A549 (cell line): ENCODE measurements at places on chromosomes 13 and 19. TPM values are rescaled to one million over a fixed set of nuclear protein-coding genes. Genes with fewer than 3 reads are reported as not detected.

GRCh38 chr13:29810898-29811297 is 39.5 kb downstream of the UBL3 start:
- no peak for DNase-seq

DNA sequence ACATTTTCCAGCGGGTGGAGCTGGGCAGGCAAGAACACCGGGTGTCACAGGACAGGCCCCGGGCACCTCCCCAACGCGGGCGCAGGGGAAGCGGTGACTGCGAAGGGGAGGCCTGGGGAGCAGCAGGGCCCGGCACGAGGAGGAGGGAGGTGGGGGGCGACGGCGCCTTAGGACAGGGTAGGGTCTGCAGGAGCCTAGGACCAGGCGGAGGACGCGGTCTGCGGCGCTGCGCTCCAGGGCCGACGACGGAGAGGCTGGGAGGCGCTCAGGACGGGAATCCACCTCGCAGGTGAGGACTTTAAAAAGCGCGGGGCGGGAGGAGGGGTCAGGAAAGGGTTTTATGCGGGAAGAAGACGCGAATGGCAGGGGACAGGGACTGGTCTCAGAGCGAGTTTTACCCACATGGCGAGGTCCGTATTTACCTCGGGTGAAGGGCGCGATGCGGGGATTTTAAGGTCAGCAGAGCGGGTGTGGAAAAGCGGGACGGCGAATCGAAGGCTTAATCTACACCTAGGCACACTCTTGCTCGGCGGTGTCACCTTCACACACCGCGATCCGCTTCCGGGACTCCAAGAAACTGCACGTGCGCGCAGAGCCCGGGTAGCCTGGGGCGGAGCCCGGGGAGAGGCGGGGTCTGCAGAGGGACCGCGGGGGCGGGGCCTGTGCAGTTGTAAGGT is 13.5 kb downstream of the ERVV-2 start:
- DNase-seq: no peak

DNA sequence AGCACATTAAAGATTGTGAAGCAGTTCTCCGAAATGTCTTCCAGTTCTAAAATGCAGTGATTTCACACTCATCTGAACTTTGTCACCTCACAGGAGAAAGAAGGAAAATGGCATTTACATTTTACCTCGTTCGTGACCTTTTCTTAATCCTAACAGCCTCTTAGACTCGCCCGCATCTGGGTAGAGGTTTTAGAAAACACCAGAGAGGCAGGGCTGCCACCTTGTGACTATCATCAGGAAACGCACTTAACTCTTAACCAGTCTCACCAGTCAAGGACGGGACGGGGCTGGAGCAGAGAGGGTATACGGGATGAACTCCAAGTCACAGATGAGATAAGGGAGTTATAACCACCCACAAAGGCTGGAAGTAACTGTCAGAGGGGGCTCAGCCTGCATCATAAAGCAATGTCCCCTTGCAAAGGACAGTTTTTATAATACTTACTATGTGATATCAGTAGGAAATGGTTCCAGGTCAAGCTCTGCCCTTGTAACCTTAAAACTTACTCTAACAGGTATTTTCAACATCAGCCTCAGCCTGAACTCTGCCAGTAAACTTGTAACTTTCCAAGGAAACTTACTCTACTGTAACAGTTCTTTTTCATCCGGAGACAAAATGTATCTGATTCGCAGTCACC is 8.6 kb upstream of the CEACAM6 start:
- DNase-seq: peak; percentile 84

The SOX1 gene
- not detected in 3 replicates for polyA plus RNA-seq

DNA sequence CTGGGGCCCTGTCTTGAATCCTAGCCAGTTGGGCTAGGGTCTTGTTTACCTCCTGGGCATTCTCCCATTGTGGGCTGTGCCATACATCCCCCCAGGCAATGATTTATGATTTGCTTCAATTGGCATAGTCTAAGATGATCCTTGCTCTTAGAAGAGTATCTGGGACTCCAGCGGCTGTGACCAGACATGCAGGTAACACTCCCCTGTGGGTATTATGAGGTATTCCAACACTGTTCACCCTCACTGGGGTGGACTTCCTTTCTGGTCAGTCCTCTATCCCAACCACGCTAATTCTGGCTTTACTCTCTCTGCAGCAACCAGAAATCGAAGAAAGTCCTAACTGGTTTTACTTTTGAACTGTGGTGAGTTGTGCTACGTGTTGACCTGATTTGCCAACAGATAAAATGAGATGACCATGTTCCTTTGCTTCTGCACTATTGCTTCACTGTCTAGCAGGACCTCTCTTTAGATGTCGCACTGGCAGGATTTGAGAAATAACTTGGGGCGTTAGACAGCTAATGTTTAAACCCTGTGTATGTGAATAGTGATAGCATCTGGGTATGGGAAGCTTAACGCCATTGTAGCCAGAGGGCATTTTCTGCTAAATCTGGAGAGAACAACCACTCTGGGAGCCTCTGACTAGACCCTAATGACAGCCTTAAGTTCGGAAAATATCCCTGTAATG is 6.7 kb upstream of the LRCH1 start:
- no peak for DNase-seq

GRCh38 chr13:50592412-50593155 is 250.9 kb downstream of the DLEU7 start:
- no peak for DNase-seq

The ZNF28 gene
- polyA plus RNA-seq: 0.76 to 1.3 TPM (median 1.3 TPM) in 3 replicates

GRCh38 chr13:41622432-41623429 is 165.4 kb downstream of the RGCC start:
- DNase-seq: no peak

The NAPSA gene
- polyA plus RNA-seq: 1.5 to 2.0 TPM (median 1.7 TPM) in 3 replicates

DNA sequence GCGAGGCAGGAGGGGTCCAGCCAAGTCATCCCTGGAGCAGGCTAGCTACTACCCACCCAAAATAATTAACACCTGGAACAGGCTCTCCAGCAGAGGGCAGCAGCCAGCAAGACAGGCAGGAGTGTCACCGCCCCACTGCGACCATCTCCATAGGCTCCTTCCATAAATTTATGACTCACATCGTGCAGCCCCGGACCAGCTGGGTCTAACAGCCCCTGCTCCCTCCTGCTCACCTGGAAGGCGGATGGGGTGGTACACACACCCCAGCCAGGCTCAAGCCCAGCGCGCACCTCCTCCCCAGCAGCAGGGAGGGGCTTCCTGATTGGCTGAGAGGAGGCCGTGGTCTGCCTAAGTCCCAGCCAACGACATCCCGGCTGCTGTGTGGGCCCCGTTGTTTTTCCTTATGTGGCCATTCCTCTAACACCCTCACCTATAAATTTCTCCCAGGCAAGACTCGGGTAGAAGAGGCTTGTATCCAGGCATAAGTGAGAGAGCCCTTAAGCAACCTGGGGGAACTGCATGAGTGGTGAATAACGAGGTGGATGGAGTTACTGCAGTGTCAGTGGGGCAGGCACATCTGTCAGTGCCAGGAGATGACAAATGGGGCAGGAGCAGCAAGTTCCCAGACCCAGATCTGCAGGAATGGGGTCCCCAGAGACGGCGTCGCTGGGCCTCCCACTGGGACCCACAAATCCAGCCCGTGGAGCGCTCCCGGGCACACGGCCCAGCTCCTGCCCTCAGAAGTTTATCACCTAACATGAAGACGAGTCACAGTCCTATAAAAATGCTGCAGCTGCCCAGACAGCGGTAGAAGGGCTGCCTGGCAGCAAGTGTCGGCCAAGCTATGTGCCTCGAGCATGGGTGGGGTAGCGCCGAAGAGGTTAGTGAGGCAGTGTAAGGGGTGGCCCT is 43.1 kb downstream of the CEBPG start:
- peak; percentile 84 for DNase-seq

DNA sequence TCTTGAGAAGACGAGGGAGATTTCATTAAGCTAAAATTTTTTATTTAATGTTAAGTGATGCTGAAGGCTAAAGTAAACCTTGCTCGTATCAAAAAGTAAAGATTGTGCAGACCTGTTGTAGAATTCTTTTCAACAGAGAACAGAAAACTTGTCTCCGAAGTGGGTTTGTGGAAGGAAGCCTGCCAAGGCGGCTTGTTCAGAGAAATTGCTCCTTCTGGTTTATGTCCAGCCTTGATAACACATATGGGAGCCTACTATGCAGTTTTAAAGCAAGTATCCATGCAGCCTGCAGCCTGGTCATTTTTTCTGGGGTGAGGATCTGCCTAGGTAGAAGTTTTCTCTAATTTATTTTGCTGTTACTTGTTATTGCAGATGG is 1.4 kb downstream of the MLNR start:
- no peak for DNase-seq

The PSG11 gene
- not detected in 3 replicates for polyA plus RNA-seq

DNA sequence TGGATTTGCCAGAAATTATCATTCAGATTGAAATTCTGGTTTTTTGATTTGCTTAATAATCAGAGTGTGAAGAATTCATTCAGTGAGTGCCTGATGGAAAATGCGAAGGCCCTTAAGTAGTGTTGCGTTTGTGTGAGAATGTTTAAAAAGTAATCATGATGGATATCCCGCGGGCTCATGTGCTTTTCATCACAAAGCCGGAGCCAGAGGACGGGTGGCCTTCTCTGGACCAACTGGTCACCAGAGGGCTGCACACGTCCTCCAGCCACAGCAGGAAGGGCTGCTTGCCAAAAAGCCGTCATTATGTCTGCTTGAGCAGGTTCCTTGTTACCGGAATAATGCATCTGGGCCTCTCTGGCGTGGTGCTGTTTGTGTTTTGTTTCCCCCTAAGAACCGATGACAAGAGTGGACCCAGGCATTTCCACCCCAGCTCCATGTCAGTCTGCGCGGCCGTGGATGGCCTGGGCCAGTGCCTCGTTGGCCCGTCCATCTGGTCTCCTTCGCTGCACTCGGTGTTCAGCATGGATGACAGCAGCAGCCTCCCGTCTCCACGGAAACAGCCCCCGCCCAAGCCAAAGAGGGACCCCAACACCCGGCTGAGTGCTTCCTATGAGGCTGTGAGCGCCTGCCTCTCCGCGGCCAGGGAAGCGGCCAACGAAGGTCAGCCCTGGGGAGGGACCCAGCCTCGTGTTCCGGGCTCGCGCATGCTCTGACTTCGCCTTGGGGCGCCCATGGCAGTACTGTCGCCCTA is 497.7 kb downstream of the MYO16 start:
- no peak for DNase-seq

DNA sequence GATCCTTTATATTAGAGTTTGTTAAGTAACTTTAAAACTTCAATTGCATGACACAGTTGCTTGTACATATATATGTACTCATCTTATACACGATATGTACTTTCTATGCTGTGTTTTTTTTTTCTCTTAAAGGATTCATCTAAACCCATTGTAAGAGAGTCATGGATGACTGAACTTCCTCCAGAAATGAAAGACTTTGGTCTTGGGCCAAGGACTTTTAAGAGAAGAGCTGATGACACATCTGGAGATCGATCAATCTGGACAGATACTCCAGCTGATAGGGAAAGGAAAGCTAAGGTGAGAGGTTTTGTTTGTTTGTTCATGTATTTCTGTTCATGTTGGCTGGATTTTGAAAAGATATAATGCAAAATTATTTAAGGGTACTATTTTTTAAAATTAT is 26.0 kb downstream of the GPALPP1 start:
- no peak for DNase-seq

The CYP4F11 gene
- 3.0 to 4.6 TPM (median 4.0 TPM) in 3 replicates for polyA plus RNA-seq

DNA sequence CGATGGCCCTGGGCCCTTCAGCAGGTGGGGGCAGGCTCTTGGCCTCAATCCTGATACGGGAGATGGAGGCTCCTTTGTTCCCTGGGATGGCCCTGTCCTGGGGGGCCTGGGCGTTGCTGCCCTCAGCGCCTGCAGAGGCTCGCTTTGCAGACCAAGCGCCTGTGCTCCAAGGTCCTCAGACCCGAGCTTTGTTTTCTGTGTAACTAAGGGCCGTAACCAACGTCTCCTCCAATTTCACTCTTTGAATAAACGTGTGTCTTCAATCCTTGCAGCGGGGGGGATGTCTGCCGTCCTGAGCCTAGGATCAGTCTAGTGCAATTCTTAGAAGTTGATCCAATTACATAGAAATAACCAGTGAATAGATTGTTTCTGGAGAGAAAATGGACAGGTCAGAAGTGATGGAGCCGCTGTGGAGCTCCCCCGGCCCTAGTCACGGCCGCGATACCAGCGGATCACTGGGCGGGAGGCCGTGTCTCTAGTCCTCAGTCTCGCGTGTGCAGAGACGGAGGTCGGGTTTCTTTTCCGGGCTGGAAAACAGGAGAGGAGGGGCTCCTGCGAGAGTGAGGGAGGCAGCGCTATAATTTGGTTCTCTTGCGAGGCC is 5.3 kb downstream of the PTBP1 start:
- DNase-seq: no peak

GRCh38 chr13:93794197-93794885 is 567.7 kb downstream of the GPC6 start:
- DNase-seq: no peak

- DNase-seq: no peak
These were observed 39.1 kb downstream of the F2RL3 start for GRCh38 chr19:16927883-16928282.

The ZNF99 gene
- polyA plus RNA-seq: not detected in 3 replicates

The CBY2 gene
- polyA plus RNA-seq: not detected in 3 replicates

The ATP8B3 gene
- polyA plus RNA-seq: 3.2 to 4.2 TPM (median 3.9 TPM) in 3 replicates

The WDR87 gene
- not detected in 3 replicates for polyA plus RNA-seq

GRCh38 chr13:50993934-50994333 is 84.3 kb downstream of the RNASEH2B start:
- DNase-seq: no peak

The ZNF560 gene
- not detected in 3 replicates for polyA plus RNA-seq

DNA sequence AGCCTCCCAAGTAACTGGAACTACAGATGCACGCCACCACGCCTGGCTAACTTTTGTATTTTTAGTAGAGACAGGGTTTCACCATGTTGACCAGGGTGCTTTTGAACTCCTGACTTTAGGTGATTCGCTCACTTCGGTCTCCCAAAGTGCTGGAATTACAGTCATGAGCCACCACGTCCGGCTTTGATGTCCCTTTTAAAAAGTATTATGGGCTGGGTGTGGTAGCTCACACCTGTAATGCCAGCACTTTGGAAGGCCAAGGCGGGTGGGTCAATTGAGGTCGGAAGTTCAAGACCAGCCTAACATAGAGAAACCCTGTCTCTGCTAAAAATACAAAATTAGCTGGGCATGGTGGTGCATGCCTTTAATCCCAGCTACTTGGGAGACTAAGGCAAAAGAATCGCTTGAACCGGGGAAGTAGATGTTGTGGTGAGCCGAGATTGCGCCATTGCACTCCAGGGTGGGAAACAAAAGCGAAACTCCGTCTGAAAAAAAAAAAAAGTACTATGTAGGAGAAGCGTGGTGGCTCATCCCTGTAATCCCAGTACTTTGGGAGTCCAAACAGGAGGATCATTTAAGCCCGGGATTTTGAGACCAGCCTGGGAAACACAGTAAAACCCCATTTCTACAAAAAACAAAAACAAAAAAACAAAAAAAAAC is 22.8 kb upstream of the ERVV-1 start:
- DNase-seq: no peak

The OLFM4 gene
- not detected in 3 replicates for polyA plus RNA-seq

The TMEM190 gene
- 1.2 to 1.9 TPM (median 1.7 TPM) in 3 replicates for polyA plus RNA-seq

DNA sequence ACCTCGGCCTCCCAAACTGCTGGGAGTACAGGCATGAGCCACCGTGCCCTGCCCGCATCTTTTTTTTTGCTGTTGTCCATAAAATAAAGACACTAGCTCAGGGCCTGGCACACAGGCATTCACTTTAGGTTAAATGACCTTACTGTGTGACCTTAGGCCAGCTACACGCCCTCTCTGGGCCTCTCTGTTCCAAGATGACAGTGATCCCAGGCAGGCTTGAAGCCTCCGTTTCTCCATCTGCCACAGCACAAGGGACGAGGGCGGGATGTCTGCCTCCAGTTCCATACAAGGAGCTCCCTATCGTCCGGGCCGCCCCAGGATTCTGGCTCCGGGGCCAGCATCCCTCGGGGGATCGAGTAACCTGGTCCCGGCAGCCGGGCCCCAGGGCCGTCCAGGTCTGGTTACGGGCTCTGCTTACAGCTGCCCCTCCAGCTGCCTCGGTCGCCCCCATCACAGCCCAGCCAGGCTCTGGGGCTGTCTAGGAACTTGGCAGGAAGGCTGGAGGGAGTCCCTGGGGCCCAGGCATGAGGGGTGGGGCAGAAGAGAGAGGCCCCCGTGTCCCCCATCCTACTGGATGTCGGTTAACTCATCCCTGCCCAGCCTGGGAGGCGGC is 11.9 kb upstream of the SEMA6B start:
- DNase-seq: no peak

The CYP4F22 gene
- polyA plus RNA-seq: 0.05 TPM in 1 of 3 replicates, not detected in the others
